ENCODE measurements at places on chromosomes 12 and 14. TPM values are rescaled to one million over a fixed set of nuclear protein-coding genes. Genes with fewer than 3 reads are reported as not detected.

DNA sequence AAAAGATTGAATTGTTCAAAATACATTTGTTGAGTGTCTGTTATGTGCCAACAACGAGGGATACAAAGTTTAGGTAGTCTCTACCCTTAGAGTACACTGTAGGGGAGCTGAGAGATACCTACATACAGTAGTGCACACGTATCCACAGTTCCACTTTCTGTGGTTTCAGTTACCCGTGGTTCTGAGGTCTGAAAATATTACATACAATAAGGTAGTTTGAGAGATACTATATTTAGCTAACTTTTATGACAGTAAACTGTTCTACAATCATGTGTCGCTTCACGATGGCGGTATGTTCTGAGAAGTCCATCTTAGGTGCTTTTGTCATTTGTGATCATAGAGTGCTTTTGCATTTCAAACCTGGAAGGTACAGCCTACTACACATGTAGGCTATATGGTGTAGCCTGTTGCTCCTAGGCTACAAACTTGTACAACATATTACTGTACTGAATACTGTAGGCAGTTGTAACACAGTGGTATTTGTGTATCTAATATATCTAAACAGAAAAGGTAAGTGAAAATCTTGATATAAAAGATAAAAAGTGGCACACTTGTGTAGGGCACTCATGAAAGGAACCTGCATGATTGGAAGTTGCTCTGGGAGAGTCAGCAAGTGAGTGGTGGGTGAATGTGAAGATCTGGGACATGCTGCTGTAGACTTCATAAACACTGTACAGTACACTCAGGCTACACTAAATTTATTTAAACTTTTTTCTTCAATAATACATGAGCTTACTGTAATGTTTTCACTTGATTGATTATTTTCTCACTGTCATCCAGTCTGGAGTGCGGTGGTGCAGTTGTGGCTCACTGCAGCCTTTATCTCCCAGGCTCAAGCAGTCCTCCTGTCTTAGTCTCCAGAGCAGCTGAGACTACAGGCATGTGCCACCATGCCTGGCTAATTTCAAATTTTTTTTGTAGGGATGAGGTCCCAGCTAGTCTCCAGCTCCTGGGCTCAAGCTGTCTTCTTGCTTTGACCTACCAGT is 4.0 kb downstream of the CPSF6 start:
- no peak for DNase-seq

DNA sequence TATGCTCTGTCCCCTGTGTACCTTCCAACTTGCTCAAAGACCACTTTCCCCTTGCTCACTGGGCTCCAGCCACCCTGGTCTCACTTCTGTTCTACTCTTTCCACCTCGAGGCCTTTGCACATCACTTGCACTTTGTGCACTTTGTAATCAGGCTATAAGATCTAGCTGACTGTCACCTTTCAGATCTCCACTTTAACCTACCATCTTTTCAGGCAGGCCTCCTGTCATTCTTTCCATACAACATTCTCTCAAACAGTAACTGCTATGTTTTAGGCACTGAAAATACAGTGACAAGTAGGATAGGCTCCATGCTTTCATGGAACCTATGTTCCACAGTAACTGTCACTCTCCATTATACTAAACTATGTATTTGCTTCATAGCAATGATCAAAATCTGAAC is 14.0 kb downstream of the CPM start:
- DNase-seq, result no peak

- DNase-seq, result no peak
Measured at GRCh38 chr14:24381363-24382063, 13.5 kb downstream of the NFATC4 start.

GRCh38 chr12:13573698-13574321 is 377.3 kb downstream of the EMP1 start:
- peak; percentile 52 for DNase-seq

GRCh38 chr12:100554608-100555077 is 18.8 kb upstream of the GAS2L3 start:
- peak; percentile 94 for DNase-seq

DNA sequence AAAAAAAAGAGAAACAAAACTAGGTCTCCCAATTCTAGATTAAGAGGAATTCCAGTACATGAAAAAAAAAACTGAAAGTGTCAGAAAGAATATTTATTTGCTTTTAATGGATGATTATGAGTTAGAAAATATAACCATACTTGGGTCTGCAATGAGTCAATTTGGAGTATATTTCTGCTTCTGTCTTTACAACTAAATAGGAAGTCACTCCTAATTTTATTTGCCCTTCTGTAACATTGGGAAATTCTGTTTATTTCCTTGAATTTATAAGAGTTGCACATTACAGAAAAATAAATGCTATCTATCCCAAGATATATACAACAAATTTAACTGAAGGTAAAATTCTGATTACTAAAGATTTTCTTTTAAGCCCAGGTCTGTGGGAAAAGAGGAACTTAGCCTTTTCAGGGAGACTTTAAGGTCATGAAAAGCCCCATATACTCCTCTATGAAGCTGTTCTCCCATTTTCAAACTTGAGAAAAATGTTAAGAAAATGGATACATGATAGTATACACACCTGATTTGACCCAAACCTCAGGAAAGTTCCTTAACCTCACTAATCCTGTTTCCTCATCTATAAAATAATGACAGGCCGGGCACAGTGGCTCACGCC is 7.2 kb downstream of the SINHCAF start:
- no peak for DNase-seq

GRCh38 chr12:86669010-86669409 is 412.8 kb upstream of the MGAT4C start:
- DNase-seq, result no peak

GRCh38 chr14:35332517-35333263 is 40.5 kb downstream of the PSMA6 start:
- peak; percentile 17 for DNase-seq

DNA sequence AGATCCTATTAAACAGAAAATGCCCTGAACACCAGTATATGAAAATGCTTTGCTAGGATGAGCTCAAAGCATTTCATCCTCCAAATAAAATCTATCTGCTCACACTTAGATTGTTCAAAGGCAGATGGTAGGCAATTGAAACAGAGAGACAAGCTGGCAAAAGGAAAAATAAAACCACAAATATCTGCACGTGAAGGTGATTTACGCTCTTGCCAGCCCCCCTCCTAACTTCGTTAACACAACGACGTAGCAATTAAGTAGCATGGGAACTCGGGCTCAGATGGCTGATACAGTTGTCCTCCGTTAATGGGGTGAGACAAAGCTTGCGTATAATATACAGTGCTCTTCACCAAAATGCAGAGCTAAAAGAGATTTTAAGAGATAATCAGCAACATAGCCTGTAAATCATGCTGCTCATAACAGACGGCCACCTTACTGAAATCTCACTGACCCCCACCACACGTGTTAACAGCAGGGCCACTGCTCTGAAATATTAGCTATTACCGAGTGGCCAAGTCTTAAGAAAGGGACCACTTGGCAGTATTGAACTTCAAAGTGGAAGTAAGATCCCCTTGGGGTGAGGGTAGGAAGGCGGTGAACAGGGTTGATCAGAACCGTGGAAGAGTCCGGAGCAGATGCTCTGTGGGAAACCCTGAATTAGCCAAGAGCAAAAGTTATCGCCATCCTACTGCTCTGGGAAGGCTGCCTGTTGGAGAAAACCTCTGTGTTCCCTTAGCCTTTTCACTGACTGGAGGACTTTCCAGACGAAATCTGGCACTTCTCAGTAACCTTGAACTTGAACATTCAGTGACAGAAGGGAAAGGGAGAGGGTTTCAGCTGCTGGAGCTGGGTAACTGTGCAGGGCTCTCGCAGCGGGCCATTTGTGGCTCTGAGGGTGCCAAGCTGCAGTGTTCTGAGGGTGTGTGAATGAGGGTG is 23.1 kb downstream of the ETV6 start:
- no peak for DNase-seq

DNA sequence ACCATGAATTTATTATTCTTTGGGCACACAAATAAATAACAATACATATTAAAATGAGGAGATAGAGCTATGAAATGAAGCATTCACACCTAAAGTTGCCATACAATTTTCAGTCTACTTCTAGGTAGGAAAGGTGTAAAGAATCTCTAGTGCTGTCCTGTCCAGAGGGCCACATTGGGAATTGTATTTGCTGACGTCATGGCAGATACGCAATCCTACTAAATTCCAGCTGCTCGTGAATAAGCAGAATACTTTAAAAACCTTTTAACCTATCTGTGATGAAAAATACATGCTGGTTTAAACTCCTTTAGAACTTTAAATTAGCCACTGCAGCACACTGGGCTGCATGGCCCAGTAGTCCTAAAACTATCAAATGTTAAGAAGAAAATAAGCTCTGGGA is 236.1 kb downstream of the FSCB start:
- no peak for DNase-seq

DNA sequence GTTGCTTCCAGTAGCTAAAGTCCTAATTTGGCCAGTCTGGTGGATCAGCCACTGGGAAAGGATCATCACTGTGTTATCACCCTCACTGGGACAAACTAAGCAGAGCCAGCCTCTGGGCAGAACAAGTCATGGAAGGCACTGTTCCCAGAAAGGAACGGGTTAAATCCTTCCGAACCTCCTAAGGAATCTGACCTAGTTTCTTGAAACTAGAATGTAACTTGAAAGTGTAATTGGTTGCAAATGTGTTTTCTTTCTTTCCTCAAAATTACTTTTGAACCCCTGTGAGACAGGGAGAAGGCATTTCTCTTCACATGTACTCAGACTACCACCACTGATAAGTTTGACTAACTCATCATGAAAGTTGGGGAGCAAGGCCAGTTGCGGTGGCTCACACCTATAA is 18.7 kb upstream of the KICS2 start:
- DNase-seq, result no peak

DNA sequence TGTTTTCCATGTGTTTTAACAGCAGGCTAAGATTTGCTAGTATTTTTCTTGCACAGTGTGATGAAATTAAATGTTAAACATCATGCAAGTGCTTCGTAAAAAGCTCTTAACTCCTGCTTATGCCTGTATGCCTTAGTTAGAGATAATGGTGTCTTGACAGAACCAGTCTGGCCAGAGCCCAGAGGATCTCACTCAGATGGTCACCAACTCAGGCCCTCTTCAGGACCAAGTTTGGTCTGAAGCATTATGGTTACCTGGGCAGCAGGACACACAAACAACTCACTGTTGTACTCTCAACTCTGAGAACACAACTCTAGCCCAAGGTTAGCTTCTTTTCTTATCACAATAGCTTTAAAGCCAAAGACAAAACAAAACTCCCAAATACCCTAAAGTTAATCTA is 115.4 kb downstream of the KIF21A start:
- no peak for DNase-seq

DNA sequence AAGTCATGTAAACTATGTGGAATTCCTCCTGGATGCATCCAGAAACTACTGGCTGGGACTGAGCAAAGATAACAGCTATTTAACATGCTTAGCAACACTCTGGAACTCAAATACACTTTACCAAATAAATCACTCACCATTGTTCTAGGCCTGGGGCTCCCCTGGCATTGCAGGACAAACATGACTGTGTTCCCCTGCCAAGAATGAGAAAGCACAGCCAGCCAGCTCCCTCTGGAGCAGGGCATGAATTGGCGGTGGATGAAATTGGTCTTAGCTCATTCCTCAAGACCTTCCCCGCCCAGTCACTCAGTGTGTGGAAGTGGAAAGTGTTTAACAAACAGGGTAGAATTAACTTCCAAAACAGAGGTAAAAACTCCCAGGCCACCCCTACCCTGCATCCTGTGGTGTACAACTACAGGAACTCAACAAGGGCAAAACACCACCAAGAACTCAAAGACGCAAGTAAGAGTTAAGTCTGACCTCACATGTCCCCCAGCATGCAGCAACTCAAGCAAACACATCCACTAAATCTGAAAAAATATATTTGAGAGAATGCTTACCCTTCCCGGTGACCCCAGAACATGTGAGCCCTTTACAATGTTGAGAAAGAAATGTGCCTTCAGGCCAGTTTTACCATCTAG is 58.4 kb upstream of the BDKRB2 start:
- DNase-seq, result peak; percentile 98

DNA sequence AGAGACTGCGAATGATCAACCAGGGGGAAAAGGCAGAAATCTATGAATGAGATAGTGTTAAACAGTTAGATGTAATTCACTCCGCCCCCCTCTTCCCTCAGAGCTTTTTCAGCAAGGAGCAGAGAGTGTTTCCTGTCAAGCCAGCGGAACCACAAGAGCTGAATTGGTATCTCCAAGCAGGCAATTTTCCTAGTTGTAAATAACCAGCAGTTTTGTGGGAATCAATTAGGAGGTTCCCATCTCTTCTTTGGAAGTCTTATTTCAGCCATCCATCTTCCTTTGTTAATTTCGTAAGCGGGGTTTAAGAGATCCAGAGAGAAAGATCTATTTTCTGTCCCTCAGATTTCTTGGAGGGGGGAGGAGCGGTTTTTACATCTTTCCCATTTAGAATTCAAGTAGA is 178.0 kb downstream of the FOXN3 start:
- DNase-seq, result no peak

DNA sequence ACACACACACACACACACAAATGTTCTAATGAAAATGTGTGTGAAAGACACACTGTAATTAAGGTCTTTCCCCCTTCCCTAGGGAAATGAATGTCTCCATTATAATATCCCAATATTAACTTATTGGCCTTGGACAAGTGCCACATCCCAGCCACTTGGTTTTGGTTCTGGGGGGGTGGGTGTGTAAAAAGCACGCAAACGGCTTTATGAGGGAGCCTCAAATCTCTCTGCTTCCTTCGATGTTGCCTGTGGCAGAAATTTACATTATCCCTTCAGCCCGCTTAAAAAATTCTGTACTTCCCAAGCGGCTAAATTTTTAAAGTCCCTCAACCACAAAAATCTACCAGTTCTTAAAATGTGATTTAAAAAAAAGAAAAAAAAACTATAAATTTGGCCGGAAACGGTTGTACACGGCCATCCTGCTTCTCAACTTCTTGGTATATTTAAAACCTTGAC is 432 bp downstream of the C14orf93 start:
- no peak for DNase-seq

DNA sequence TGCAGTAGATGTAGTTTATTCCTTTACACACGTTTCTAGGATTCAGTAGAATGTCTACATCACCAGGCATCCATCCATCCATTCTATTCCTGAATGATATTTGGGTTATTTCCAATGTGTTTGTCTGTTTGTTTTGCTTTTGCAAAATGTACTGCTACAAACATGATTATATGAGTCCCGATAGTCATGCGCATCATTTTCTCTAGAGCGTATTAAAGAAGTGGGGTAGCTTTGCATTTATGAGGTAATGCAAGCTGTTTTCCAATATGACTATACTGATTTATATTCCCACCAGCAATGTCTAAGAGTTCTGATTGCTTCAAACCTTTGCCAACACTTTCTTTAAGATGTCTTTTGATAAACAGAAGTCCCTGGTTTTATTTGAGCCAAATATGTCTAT is 253.2 kb downstream of the NOVA1 start:
- DNase-seq, result no peak

- no peak for DNase-seq
Measured at GRCh38 chr14:93686268-93686667, 102.0 kb downstream of the PRIMA1 start.

The SPPL3 gene
- 15.9 TPM for total RNA-seq

The SSTR1 gene
- 0.63 TPM for total RNA-seq

The GLI1 gene
- 1.1 TPM for total RNA-seq

The OR6C2 gene
- not detected for total RNA-seq

The IQSEC3 gene
- total RNA-seq, result 0.41 TPM

The TAC3 gene
- total RNA-seq, result not detected

The AQP5 gene
- 2.4 TPM for total RNA-seq

The PTPRB gene
- total RNA-seq, result 3.6 TPM
